ENCODE measurements at places on chromosomes 5 and 9.

DNA sequence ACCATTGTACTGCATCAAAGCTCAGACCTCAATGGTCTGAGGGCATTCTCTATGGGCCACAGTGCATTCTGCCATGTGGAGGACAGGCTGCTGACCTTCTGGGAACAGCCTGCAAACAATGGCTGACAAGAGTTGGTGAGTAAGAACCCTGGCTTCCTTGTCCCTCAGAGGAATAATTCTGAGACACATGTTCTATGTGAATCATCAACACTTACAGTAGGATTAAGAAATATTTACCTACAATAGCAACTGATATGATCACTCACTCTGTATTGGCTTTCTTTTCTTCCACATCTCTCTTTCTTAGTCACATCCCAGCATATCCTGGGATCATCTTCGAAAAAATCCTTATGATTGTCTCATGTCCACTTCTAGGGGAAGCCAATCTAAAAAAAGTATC lies 306.5 kb upstream of the ITGA1 start:
- no peak for DNase-seq

DNA sequence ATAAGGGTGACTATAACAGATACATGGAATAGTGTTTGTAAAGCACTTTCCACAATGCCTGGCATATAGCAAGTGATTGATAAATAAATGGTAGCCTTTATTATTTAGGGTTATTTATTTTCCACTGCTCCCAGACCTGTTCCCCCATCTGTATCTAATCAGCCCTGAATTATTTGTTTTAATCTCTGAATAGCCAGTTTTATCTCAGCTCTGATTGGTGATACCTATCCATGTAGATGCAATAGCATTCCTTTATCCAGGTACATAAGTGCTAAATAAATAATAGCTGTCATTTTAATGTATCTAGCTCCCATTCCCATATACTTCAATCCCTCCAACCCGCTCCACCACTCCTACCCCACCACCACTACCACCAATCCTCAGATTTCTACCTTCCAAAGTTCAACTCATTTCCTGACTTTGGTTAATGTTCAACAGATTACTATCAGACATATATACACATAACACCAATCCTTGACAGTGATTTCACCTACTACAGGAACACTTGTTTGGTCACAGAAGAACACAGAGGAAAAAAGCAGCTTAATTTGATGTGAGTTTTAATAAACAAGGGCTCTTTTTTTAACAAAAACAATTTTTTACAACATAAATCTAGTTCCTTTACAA lies 14.0 kb downstream of the PRKAA1 start:
- DNase-seq = peak; percentile 40

DNA sequence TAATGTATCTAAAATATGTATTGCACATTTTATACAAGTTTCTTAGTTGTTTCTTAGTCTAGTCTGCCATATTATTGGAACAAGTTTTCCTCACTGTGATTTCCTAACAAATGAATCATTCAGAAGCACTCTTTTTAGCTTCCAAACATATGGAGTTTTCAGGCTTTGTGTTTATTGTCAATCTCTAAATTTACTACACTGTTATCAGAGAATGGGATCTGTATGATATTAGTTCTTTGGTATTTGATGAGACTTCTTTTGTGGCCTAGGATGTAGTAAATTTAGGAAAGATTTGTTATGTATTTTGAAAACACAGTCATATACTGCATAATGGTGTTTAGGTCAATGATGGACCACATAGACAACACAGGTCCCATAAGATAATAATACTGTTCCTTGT lies 25.7 kb downstream of the SREK1IP1 start:
- no peak for DNase-seq

DNA sequence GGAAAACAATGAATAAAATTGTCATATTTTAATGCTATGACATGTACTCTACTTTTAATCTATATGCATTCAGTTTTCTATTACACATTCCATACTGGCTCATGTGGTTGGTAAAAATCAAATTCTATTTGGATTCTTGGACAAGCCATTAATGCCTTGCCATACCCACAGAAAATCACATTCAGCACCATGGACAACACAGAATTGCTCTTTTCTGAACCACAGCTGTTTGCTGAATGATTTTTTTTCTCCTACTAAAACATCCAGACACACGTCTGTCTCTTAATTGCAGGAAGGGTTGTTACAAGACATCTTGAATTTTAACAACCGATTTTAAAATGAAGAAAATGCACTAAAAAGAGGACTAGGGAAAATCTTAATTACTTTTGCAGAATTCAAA lies 675.6 kb downstream of the BRINP1 start:
- DNase-seq = no peak

DNA sequence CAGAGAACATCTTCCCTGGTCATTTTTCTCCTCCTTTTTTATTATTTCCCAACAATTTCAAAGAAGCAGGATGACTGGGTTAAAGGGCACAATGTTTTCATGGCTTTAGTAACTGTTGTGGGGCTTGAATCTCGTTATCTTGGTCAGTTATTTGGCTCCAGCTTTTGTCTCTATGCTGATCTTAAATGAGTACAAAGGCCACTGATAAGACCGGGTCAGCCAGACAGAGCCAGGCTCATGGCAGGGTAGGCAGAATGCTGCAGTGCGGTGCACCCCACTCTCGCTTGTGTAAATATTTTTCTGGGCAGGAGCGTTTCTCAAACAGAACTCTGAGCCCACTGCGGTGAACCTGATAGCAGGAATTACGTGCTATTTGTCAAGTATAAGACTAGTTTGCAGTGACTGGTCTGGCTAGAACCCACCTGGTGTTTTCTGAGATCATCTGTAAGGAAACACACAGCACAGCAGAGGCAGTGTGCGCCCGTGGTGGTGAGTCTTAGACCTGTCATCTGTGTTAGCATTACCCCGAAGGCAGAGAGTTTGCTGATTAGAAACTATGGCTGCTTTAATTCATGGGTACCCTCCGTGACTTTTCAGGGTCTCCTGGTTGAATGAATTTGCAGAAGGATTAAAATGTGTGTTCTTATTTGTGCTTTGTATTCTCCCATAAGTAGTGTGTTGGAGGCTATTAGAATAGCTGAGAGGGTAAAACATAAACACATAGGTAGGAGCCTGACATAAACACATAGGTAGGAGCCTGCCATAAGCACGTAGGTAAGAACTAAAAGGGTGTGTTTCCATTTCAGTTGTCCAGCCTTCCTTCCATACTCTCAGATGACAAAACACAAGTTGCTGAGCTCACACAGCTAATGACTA lies 158.6 kb upstream of the DMRT1 start:
- DNase-seq = peak; percentile 9

DNA sequence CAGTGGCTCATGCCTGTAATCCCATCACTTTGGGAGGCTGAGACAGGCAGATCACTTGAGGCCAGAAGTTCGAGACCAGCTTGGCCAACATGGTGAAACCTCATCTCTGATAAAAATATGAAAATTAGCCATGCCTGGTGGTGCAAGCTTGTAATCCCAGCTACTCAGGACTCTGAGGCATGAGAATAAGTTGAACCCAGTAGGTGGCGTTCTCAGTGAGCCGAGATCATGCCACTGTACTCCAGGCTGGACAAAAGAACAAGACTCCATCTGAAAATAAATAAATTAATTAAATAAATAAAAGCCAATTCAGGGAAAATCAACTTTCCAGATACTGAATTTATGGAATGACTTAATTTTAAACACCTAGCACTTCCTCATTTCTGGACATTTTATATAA lies 1722.1 kb downstream of the MAT2B start:
- peak; percentile 14 for DNase-seq

DNA sequence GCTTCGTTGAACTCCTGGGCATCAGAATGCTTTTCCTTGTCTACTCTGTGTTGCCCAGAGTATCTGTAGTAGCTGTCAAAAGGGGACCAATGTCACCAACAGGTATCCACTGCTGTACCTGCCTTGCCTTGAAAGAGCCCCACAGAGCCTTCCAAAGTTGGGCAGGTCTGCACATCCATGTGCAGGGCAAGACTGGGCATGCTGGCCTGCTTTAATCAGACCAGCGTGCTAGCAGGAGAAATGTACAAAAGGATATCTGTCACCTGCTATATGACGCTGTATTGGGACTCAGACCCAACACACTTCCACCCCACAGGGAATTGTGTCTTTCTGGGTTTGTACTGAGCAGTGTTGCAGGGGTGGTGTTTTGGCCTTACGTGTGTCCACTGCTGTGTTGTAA lies 11.9 kb downstream of the DELE1 start:
- no peak for DNase-seq

- no peak for DNase-seq
These were observed 191.9 kb downstream of the EBF1 start for GRCh38 chr5:158907856-158908255.

DNA sequence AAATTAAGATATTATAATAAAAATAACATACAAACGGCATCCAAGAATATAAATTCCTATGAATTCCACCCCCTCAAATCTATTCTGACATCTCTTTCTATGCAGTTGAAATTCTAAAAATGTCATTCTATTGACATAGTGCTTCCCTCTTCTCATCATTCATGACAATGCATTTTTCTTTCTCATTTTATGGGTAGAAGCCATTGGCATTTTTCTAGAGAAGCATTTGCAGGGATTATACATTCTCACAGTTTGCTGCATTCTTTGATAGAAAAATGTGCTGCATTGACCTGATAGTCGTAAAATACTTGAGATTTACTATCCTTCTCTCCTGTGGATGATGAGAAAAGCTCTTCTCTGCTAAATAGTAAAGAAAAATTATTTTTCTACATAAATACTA lies 760.9 kb upstream of the ACO1 start:
- no peak for DNase-seq

- no peak for DNase-seq
These were observed 351.4 kb downstream of the SEMA5A start for GRCh38 chr5:9194509-9194908.

- DNase-seq = peak; percentile 35
These were observed 3.6 kb upstream of the RASGEF1C start for GRCh38 chr5:180212363-180213255.

DNA sequence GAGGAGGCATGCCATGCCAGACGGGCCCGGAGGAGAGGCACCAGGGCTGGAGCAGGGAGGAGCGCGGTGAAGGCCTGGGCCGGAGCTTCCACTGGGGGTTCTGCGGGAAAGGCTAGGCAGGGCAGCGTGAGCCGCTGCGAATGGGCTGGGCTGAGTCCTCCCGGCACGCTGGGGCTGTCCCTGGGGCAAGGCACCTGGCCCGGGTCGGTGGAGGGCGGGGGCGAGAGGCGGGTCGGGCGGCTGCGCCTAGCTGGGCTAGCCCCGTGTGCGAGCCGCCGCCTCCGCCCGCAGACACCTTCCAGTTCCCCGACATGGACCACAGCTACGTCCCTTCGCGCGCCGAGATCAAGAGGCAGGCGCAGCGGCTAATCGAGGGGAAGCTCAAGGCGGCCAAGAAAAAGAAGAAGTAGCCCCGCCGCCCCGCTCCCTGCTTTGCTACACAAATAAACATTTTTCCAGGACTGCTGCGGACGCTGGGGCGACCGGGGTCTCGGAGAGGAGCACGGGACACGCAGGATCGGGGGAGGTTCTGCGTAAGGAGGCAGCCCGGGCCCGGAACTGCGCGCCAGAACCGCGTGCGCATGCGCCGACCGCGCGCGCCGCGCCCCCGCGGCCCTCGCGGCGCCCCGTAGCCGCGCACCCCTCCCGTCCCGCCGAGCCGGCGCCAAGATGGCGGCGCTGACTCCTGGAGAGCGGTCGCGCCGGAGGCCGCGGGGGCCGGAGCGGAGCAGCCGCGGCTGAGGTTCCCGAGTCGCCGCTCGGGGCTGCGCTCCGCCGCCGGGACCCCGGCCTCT lies at the start of gene RABL6:
Gene RABL6 (plus strand): TSS at position 668 of the 794 bp plus-strand sequence. CDS start 249 bp downstream, outside the sequence.
- peak; percentile 76 for DNase-seq

DNA sequence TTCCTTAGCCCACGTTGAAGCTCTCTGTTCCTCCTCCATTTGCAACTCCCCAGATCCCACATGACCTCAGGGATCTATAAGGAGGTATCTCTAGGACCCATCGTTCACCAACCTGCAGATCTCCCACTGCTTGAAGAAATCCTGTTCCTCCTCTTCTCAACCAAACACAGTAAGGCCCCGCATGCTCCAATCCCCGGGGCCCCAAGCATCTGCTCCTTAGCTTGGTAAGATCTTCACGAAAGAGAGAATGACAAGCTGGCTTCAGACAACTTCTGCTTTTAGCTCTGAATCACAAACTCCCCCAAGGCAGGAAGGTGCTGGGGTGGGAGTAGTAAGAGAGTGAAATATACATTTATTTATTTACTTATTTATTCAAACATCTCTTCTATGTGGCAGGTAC lies 33.0 kb upstream of the ARHGAP26 start:
- no peak for DNase-seq

GRCh38 chr5:154449786-154450185 lies 4.0 kb downstream of the SAP30L start:
- no peak for DNase-seq

DNA sequence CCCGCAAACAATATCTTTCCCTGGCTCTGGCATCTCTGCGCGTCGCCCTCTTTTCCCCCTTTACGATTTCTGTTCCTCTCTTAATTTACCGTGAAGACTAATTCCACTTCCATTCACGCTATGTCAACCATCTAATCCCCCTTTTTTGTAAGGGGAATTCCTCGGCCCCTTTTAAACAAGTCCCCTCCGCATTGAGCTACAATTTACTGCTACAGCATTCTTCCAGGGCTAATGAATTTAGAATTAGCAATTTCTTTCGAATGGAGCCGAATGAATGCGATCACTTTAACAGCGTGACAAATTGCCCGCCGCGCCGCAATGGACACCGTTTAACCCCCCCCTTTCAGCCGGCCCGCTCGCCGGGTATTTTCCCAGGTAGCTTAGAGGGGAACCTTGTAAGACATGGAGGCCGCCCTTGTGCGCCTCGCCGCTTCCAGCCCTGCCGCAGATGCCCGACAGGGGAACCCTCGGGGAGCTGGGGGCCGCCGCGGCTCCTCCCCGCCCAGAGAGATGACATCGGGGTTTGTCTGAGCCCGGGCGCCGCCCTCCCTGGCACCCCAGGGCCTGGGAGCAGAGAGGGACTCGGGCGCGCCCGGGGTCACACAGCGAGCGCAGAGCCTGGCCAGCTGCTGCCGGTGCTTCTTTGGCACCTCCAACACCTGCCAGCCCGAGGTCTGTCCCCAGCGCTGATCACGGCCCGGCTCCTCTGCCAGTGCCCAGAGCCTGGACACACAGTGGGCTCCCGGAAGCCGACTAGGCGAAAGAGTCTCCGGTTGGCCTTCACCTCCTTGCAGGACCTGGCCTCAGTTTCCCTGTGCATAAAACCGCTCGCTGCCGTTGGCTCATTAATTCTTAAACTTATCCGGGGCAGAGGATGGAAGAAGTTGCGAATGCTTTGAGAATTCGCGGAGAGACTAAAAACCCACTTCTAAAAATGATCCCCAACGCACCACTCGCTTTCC lies 1.3 kb downstream of the PRDM12 start:
- DNase-seq = no peak

GRCh38 chr5:135694906-135695305 lies 116.1 kb upstream of the CXCL14 start:
- no peak for DNase-seq

GRCh38 chr5:152405145-152405544 lies at the start of gene NMUR2:
NMUR2 (minus strand) TSS chr5:152405279; CDS start chr5:152405113, 166 bp downstream.
- DNase-seq = peak; percentile 85
